ENCODE measurements at places on chromosomes 2 and 18.

GRCh38 chr2:26274058-26274613, 29.4 kb downstream of the HADHB start:
- DNase-seq = no peak

DNA sequence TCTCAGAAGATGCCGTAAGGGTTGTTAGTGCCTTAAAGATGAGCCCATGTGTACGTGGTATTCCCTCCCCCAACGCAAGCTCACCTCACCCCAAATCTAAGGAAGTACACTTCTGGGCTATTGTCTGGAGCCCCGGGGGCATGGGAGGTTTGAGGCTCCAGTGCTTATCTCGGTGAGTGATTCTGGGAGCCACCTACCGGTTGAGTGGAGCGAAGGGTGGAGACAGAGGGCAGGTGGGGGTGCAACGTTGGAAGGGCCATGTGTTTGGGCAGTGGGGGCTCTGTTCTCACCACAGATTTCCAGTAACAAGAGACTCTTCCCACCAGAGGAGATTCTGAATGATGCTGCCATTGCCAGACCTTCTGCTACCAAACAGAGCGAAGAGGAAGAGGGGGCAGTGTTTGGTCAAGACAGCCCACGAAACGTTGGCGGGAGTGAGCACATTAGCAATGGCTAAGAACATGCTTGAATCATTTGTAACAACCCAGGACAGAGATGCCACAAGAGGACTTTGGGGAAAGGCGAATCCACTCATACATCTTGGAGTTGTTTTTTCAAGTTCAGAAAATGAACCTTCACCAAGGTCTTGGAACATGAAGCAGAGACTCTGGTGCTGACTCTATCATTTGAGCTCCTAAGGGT, 38.7 kb downstream of the TWIST2 start:
- DNase-seq = no peak

- DNase-seq = no peak
These were observed 44.1 kb downstream of the MRO start for GRCh38 chr18:50775726-50776125.

- DNase-seq = no peak
These were observed 25.5 kb upstream of the ALPP start for GRCh38 chr2:232353096-232353495.

GRCh38 chr2:200377355-200378336, 71.2 kb downstream of the SPATS2L start:
- DNase-seq = no peak

DNA sequence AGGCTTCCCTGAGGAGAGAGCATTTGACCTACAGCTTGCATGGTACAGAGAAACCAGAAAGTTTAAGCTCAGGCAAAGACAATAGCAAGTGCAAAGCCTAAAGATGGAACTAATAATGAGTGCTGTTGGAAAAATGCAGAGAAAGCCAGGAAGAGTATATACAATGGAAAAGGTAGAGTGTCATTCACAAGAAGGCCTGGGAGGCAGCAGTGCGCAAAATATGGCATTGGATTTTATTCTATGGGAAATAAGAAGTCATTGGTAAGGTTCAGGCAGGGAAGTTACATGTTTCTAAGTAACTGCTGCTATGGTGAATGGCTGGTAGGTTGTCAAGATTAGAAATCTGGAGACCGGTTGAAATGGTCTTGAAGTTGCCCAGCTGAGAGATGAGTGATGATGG, 2167.3 kb upstream of the CELF4 start:
- no peak for DNase-seq

DNA sequence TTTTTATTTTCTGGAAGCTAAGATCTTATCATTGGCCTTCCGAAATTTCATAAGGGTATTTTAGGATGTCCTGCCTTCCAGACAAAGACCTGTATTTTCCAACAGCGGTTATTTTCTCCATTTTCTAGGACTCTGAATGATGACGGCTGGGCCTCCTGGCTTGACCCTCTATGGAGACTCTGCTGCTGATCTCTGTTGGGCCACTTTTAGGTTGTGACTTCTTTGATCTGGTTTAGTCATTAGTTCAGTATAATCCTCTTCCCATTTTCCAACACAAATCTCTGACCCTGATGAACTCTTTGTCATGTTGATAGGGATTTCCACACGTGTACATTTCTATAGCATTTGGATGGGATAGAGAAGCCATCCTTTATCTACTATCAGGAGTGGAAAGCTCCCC, 93.7 kb downstream of the HS1BP3 start:
- DNase-seq = no peak

DNA sequence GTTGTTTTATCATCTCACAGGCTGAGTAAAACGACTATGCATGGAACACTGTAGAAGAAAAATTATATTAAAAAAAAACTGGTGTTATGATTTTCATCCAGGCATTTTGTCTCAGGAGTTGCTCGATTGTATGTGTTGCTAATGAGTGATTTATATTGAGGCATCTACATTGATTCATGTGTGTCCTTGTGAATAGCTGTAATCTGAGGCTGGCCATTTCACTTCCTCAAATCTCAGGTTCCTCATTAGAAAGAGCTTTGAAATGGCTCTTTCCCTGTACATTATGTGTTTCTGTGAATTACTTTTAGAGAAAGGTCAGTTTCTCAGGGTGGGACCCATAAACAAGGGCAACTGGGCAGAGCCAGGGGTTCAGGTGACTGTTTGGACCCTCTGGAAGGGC, 2.3 kb downstream of the IL18R1 start:
- no peak for DNase-seq

- no peak for DNase-seq
These were observed 33.8 kb downstream of the LCLAT1 start for GRCh38 chr2:30480703-30481322.
